ENCODE measurements at places on chromosomes 1 and 21. TPM values are rescaled to one million over a fixed set of nuclear protein-coding genes. Genes with fewer than 3 reads are reported as not detected.

SPRR2G gene
- total RNA-seq = not detected

NID1 gene
- 46.6 TPM for total RNA-seq

FAM3B gene
- total RNA-seq = 4.8 TPM

LCE6A gene
- not detected for total RNA-seq

RNU1-2 gene
- total RNA-seq = 6,803 TPM

PLCH2 gene
- total RNA-seq = 3.8 TPM

OLFM3 gene
- not detected for total RNA-seq

AIM2 gene
- 2.4 TPM for total RNA-seq

GPR161 gene
- total RNA-seq = 9.6 TPM

TEX38 gene
- total RNA-seq = not detected

SMIM11 gene
- total RNA-seq = 19.7 TPM

MRPL9 gene
- total RNA-seq = 59.9 TPM

NOTCH2NLA gene
- 38.2 TPM for total RNA-seq

SPRR3 gene
- total RNA-seq = not detected

JAK1 gene
- total RNA-seq = 156 TPM

ZNF684 gene
- 3.0 TPM for total RNA-seq

HMGCS2 gene
- 0.32 TPM for total RNA-seq

NBPF9 gene
- 24.2 TPM for total RNA-seq

GJC2 gene
- 6.0 TPM for total RNA-seq

GABRD gene
- total RNA-seq = 2.7 TPM

FMO2 gene
- 288 TPM for total RNA-seq
